HS-5 (cell line): ENCODE measurements at places on chromosomes 3 and 15.

DNA sequence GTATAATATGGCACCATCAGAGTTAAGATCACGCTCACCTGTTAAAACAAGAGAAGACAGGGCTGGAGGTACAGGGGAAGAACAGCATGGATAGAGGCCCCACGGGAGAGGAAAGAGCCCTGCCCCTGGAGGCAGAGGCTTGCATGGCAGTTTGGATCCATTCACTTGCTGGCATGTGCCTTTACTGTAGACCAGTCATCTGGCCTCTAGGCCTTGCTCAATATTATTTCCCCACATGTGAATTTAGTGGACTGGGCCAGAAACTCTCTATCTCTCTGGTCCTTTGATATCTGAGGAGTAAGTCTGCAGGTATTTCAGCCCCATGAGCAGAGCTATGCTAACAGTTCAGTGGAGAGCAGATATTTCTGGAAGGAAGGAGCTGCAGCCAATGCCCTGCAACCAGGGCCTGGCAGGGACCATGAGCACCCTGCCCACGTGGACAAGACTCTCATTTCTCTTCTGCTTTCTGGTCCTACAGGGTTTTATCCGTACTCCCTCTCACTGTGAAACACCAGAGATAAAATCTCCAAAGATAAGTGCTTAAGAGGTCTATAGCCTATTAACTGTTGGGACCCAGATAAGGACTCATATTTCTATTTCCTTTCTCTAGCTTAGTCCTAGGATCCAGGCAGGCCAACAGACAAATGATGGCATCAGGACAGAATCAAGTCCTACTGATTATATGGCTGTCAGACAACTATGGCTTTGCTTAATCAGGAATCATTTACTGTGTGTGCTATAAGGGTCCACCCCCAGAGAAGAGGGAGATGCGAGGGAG, 65.0 kb downstream of the CLDN11 start:
- no peak for DNase-seq

DNA sequence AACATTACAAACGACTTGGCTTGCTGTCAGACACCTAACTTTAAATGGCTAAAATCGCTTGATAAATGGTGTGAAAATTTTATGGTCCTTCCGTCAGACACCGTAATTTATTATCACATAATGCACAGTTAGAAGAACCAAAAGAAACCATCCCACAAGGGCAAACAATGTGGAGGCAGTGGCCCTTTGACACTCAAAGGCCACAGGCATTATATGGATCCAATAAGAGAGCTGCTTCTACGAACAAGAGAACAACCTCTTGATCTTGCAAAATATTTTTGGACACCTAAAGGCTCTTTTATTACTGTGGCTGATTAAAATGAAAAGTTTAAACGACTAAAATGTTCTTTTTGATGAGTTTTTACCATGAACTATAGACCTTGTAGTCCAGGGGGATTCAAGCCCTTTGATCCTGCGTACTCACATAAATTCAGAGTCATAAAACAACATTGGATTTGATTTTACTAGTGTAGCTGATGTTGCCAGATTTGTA, 202.8 kb downstream of the FMN1 start:
- DNase-seq: no peak

DNA sequence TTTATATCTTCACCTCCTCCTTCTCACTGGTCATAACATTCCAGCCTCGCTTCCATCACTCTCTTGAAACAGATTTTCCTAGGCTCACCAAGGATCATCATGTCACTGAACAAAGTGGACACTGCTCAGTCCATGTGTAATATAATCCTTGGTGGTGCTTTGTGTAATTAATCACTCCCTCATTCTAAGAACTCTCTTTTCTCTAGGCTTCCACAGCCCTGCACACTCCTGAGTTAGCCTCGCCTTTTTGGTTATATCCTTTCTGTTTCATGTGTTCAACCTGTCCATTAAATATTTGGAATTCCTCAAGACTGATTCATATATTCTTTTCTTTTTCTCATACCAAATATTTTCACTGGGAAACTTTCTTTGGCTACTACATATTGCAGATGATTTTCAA, 440.8 kb downstream of the PYDC2 start:
- DNase-seq: peak; percentile 9

DNA sequence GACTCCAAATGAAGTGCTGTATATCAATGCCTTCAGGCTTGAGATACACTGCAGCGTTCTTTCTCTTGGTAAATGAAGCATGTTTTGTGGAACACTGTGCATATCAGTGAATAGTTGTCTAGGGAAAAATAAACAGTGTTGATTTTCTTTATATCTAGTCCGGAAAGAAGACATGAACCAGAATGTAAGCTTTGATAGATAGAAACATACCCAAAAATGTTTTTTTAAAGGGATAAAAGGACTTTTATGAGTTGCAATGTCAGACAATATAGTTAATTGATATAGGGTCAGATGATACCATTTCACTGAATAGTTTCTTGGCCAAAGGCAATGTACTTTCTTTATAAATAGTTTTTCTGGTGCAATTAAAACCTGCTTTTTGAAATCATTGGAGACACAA, 1037.8 kb downstream of the OTOL1 start:
- no peak for DNase-seq

DNA sequence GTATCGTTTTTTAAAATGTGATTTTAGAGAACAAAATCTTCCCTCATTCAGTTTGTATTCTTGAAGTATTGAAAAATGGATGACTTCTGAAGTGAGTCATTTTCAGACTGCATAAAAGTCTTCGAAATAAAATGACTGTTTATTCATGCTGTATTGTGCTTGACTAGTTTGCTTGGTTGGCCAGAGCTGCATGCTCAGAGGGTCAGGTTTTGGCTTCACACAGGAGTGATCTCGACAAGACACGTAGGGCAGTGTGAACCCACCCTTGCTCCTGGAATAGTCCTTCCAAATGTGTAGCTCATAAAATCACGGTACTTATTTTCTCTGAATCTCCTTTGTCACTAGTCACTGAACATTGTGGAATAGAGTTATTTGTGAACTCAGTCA, 73.3 kb downstream of the FNDC3B start:
- no peak for DNase-seq

DNA sequence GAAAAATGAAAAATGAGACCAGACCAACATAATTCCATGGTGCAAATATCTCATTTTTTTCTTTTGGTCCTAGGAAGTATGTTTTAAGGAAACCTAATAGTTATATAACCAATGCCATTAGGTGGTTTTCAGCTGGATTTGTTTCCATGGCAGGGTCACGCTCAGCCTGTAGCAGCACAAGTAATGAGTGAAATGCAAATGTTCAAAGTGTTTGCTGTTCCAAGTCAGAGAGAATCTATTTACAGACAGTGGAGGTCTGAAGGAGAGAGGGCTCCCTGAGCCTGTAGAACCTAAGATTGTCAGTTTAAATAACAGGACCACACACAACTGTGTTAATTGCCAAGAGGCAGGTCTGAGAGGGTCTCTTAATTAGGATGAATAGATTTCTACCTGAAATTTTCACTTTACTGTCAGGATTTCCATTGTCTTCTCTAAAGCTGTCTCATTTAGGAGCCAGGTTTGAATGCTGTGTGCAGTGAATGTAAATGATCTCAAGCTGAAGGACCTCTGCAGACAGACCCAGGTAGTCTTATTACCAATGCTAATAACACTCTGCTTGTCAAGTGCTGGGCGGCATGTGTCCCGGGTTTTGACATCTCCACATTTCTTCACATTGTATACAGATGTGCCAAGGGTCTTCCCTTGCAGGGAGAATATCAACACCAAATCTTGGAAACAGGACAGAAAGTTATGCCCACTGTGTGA, 317.3 kb upstream of the NECTIN3 start:
- DNase-seq: no peak

DNA sequence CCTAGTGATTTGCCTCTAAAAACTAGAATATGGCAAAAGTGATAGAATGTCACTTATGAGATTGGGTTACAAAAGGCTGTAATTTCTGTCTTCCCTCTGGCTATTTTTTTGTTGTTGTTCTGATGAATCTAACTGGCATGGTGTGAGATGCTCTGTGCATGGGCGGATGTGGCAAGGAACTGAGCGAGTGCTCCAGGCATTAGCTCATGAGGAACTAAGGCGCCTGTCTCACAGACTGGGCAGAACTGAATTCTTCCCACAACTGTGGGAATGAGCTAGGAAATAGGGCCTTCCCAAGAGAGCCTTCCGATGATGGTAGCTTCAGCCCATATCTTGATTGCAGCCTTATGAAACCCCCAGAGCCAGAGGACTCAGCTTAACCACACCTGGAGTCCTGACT, 222.5 kb downstream of the NR2F2 start:
- no peak for DNase-seq

GRCh38 chr15:47503876-47504275, 213.4 kb upstream of the SEMA6D start:
- DNase-seq: no peak

DNA sequence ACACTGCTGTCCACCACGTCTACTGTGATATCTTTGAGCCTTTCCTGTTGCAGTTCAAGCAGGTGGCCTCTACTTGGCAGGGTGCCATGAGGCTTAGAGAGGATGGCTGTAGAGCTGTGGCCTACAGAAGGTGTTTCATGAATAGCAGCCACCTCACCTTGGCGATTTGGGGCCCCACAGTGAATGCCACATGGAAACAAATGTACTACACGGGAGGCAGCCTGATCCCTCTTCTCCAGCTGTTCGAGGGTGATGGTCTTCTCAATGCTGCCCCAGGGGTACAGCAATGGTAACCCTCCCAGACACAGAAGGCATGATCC, 70.7 kb downstream of the FAM43A start:
- DNase-seq: no peak

GRCh38 chr3:156252656-156253055, 132.3 kb downstream of the KCNAB1 start:
- DNase-seq: no peak

- peak; percentile 49 for DNase-seq
Observed at GRCh38 chr15:75171408-75171807, 30.3 kb upstream of the C15orf39 start.

GRCh38 chr3:157091083-157091833, 68.7 kb downstream of the CCNL1 start:
- no peak for DNase-seq

- no peak for DNase-seq
Observed at GRCh38 chr15:55270291-55270690, 19.3 kb downstream of the RAB27A start.

- no peak for DNase-seq
Observed at GRCh38 chr3:115999613-116000012, 376.3 kb downstream of the GAP43 start.

- no peak for DNase-seq
Observed at GRCh38 chr15:48766196-48766595, 44.7 kb downstream of the CEP152 start.

DNA sequence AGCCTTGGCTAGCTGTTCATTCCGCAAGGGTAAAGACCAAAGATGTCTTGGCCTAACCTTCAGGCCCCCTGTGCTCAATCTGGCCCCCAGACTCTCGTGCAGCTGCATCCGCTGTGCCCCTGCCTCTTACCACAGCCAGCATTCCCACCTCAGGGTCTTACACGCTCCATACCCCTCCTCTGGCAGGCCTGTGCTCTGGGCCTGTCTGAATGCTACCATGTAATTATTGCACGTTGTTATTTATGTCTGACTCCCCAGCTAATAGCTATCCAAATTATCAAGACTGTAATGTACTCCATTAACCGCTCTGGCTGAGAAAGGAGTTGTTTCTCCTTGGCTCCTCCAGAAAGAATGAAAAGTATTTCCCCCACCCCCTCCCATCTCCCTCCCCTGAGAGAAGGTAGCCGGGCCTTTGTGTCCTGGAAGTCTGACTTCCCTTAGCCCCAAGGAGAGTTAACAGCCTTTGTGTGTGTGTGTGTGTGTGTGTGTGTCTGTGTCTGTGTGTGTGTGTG, 54.5 kb upstream of the UBE2E1 start:
- DNase-seq: no peak

DNA sequence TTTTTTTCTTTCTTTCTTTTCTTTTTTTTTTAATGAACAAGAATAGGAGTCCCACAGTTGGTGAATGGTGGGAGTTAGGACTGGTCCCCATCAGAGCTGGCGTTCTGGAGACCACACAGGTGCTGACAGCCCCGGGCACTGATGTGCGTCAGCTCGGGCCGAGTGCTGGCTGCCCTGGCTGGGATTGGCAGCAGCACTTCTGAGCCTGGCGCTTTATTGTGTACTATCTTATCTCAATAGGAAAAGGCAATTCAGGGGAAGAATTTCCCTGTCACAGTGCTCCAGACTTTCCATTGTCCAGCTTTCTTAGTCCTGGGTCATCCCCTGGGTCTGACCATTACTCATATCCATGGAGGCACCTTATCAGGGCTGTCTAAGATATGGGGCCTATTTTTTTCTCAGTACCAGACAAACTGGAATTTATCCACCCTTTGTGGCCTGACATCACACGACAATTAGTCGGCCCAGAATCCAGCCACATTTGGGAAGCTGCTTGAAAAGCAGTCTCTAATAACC, 54.1 kb downstream of the TMEM44 start:
- DNase-seq: no peak

DNA sequence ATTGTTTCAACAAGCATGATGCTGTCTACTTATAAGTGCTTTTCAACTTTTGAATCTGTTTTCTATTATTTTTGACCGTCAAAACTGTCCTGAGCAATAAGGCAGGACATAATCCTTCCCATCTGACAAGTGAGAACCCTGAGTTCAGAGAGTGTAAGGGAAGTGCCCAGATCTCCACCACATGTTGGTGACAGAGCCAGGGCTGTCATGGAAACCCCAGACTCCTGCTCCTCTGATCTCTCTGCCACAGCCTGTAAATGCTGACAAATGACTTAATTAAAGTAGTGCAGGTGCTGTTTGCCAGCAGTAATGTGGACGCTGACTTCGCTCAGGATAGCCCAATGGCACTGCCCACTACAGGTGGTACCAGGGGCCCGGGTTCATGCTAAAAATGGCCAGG, 40.3 kb downstream of the SPSB4 start:
- no peak for DNase-seq

DNA sequence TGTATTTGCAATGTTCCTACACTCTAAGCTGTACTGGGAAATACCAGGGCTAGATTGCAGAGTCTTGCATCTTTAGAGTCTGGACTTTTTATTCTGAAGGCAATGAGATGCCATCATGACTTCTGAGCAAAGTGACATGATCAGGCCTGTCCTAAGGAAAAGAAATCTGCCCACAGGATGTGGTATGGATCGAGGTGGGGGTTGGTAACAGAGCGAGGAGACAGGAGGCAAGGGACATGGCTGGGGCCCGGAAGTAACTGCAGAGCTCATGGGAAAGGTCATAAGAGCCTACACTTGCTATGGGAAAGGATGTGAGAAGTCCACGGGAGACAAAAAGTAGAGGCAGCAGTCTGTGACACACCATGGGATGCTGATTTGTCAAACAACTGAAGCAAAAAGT, 121.5 kb downstream of the OXNAD1 start:
- DNase-seq: no peak

GRCh38 chr3:13005301-13005700, 67.9 kb downstream of the IQSEC1 start:
- no peak for DNase-seq

DNA sequence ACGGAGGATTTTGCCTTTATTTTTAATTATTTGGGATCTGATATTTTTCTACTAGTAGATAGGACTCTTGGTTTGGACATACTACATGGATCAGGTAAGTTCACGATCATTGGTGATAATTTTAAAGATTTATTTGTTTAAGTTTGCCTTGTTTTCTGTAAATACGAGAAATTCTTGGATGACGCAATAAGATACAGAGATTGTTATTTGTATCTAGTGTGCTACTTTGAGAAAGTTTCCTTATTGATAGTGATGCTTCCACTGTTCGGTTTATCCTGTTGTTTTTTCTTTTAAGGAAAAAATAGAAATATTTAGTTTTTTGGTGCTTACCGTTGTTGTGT, 577 bp downstream of the CHD2 start:
- no peak for DNase-seq
